ENCODE measurements at places on chromosomes 1 and 21.

DNA sequence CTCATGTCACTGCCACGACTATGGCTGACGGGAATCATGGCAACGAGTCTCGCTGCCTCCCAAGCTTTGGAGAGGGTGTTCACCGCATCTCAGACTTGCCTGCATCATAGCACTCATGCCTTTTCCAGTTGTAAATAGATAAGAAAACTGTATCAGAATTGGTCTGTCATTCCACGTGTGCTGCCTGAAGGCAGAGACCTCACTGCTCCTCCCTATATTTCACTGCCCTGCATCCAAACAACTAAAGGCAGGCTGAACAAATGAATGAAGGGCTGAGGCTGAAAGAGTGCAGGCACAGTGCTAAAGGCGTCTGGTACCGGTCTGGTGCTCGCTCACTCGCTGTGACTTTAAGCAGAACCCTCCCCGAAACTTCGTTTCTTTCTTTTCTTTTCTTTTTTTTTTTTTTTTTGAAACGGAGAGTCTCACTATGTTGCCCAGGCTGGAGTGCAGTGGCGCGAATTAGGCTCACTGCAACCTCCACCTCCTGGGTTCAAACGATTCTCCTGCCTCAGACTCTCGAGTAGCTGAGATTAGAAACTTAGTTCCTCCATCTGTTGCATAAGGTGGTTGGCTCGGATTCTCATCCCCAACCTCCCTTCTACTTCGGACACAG is 542 bp downstream of the EIF2B3 start:
- DNase-seq = no peak

DNA sequence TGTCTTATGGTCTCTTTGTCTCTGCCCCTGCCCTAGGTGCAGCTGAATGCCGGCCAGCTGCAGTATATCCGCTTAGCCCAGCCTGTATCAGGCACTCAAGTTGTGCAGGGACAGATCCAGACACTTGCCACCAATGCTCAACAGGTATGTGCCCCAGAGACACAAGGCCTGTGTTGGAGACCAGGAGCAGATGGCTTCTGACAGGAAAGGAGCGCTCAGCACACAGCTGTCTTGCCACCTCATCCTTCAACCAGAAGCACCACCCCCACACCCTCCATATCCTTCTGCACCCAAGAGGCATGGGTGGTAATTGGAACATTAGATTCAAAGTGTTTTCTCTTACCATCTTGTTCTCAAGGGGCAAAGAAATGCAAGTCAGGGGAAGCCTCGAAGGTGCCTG is 17.0 kb upstream of the KCNQ4 start:
- no peak for DNase-seq

DNA sequence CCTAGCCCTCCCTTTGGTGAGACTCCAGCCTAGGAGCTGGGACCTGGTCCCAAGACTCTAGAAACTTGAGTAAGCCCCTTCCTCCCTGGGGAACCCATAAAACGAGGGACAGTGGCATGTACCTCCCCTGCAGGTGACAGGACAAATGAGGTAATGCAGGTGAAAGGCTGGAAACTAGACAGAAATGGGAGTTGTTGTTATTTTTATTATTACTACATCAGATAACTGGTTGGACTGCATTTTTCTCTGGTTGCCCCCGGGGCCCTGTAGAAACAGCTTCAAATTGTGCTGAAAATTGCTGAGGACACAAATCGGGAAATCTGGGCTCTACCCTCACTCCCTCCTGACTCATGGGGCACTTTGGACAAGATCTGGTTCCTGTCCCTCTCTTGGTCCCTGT is 132.3 kb upstream of the WNT4 start:
- DNase-seq = no peak

- DNase-seq = no peak
Measured at GRCh38 chr1:41101950-41102607, 80.6 kb upstream of the SLFNL1 start.

- peak; percentile 17 for DNase-seq
Measured at GRCh38 chr1:22814176-22815042, 103.8 kb downstream of the EPHB2 start.

GRCh38 chr1:213852107-213852506 is 135.7 kb upstream of the PROX1 start:
- DNase-seq = no peak

- no peak for DNase-seq
Measured at GRCh38 chr1:30751830-30752650, 5.5 kb downstream of the LAPTM5 start.

GRCh38 chr21:35256468-35256988 is 207.4 kb upstream of the RUNX1 start:
- peak; percentile 88 for DNase-seq

- DNase-seq = no peak
Measured at GRCh38 chr1:229298420-229298819, 27.5 kb downstream of the RAB4A start.

DNA sequence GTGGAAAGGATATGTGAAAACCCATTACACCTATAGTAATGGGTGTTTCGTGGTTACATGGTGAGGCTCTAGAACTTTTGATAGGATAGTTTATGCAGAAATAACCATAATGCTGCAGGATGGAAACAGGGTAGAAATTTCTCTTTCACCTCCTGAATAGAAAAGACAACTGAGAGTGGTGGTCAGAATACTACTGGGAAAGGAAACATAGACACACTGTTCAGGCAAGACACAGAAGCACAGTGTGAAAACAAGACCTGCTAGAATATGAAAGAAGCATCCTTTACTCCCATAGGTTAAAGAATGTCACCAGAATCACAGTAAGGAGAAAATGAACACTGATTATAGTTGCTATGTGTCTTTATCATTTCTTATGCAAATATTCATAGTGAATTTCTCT is 496.6 kb downstream of the DPYD start:
- no peak for DNase-seq

DNA sequence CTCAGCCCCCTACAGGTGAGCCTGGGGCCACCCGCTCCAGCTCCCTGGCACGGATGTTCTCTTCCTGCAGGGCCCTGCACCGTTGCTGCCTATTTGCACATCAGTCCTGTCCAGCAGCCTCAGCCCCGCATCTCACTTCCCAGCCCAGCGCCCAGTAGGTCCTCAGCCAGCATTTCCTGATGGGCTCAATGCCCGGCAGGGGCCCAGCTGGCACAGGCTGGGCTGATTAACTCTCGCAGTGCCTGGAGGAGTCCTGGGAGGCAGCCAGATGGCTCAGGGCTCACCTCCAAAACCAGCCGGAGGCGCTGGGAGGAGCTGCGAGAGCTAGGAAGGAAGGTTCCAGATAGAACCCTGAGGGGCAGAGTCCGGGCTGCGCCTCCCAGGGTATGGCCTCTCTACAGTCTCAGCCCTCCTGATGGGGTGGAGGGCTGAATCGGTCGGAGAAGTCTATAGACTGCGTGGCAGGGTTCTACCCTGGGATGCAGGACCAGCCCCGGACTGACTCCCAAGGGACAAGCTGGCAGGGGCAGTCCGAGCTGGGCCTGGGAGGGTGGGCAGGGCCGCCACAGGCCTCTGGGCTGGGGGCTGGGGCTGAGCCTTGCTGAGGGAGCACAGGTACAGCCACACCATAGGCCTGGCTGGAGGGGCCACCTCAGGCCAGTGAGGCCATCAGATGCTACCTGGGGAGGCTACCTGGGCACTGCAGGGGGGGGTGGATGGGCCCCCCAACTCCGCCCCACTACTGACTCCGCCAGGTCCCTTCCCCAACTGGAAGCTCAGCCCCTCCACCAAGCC is 19.2 kb upstream of the CLSTN1 start:
- DNase-seq = no peak
